AG04449 (cell line): ENCODE measurements at places on chromosomes 1 and 21.

GRCh38 chr21:45408801-45409261 lies 3.9 kb downstream of the COL18A1 start:
- no peak for DNase-seq

DNA sequence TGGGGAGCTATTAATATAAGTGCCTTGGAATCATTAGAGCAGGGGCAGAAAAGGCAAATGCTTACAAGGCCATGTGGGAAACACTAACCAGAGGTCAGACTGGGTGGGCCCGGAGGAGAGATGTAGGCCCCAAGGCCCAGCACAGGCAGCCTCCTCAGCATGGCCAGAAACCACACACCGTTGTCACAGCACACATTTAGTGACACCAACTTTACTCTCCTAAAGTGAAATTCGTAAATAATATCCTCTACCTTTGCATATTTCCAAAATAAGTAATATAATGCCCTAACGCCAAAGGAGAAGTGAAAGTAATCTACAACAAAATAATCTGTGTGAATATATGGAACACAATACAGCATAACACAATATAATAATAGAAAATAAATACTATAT lies 62.6 kb downstream of the KIF21B start:
- DNase-seq: no peak

- DNase-seq: no peak
Measured at GRCh38 chr1:116825720-116826438, 71.6 kb downstream of the CD2 start.

- DNase-seq: no peak
Measured at GRCh38 chr1:199646761-199647160, 380.7 kb upstream of the NR5A2 start.

- no peak for DNase-seq
Measured at GRCh38 chr1:230333590-230334446, 92.3 kb downstream of the PGBD5 start.

GRCh38 chr21:44694776-44695175 lies 2.2 kb upstream of the KRTAP10-12 start:
- no peak for DNase-seq

- DNase-seq: no peak
Measured at GRCh38 chr1:11951901-11952300, 17.4 kb downstream of the PLOD1 start.

GRCh38 chr1:217525773-217526490 lies 105.0 kb downstream of the GPATCH2 start:
- no peak for DNase-seq

DNA sequence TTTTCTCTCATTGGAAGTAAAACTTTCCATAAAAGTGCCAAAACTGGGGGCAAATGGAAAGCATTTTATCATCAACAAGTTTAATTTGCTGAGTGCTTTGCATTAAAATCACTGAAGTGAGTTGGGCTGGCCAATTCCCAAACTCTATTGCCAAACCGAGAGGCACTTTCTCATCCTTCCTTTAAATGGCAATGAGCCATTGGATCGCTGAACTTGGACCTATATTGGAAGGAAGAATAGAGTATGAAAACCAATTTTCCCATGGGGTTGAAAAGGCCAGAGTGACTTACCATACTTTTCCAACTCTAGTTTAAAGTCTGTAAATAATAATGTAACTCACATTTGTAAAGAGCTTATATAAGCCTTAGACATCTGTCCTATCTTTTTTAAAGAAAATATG lies 189.1 kb upstream of the C1orf87 start:
- no peak for DNase-seq

DNA sequence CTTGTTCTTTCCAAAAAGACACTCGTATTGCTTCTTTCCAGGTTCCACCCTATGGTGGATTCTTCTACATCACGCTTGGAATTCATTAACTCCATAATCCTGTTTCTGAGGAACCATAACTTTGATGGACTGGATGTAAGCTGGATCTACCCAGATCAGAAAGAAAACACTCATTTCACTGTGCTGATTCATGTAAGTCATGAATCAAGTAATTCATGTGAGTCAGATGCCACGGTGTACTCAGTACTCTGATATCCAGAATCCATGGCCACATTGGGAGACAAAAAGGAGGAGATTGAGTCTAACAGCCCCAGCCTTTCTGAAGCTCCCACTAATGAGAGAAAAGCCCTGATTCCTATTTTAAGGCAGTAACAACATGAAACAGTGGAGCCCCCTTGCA lies 7.4 kb downstream of the CHI3L2 start:
- no peak for DNase-seq
